ENCODE measurements at places on chromosomes 3 and 15. TPM values are rescaled to one million over a fixed set of nuclear protein-coding genes. Genes with fewer than 3 reads are reported as not detected.

DNA sequence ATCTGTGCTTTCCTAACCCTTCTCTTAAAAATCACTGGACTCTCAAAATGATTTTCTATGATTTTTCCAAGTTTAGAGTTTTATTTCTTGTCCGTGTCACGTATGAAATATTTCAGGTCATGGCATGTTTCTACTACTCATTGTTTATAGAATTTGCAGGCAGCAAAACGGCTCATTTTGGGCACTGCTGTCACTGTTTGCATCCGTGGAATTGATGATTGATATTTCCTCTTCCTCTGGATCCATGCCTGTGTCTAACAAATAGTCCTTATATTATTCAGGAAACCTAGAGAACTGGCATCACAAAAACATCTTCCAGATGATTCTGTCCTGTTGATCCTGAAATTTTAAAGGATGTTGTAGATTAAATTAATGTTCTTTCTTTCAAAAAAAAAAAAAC, 47.6 kb downstream of the LARS2 start:
- DNase-seq: no peak

The MED12L gene
- 0.43 TPM for total RNA-seq

The THAP10 gene
- total RNA-seq: 3.1 TPM

The FSD2 gene
- not detected for total RNA-seq

The RYR3 gene
- 3.1 TPM for total RNA-seq

The CLEC3B gene
- 130 TPM for total RNA-seq

The SCAANT1 gene
- total RNA-seq: not detected

- DNase-seq: no peak
Measured at GRCh38 chr3:100386437-100387074, 14.3 kb downstream of the TOMM70 start.

The COL8A1 gene
- total RNA-seq: 459 TPM

- no peak for DNase-seq
Measured at GRCh38 chr3:130692455-130692854, 54.2 kb downstream of the PIK3R4 start.

GRCh38 chr3:110815008-110815583, 256.5 kb upstream of the NECTIN3 start:
- no peak for DNase-seq

DNA sequence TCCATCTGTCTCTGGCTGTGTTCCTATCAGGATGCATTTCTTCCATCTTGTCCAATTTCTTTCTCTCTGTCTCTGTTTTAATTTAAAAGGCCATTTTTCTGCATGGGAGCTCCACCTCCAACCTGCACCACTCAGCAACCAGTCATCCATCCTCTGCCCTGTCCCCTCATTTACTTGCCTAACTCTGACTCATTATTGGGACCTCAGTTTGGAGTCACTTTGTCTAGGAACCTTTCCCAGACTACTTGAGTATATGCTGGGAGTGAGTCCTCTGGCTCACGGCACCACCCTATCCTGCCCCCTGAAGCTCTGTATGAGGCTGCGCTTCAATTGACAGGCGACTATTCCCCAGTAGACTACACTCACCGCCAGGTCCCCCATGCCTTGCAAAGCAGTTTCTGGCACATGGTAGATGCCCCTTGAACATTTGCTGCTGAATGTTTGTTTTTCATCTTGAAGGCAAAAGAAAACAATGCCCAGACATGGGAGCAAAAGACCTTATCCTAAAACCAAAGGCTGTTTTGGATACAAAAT, 513.3 kb upstream of the CFAP20DC start:
- DNase-seq: no peak

The PLOD2 gene
- total RNA-seq: 41.3 TPM

GRCh38 chr3:111648991-111649579, 53.9 kb upstream of the ZBED2 start:
- no peak for DNase-seq

GRCh38 chr3:194270627-194271459, 80.3 kb downstream of the CPN2 start:
- DNase-seq: peak; percentile 94

The GRK7 gene
- total RNA-seq: not detected

DNA sequence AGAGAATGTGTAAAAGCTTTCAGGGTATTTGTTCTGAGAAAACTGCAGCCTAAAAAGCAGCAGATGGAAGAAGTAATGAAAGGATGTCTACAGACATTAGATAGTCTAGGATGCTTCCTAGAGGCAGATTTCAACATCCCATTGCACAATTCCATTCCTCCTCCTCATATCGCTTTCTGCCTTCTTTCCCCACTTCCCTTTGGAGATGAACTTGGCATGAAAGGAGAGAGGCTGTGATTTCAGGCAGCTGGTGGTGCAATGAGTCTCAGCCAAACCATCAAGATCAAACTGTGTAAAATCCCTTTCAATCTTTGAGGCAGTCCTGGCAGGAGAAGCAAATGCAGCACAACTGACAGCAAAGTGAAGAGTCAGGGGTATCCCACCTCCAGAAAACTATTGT, 438.7 kb upstream of the KCNMB2 start:
- no peak for DNase-seq

The ANKRD34C gene
- not detected for total RNA-seq

- no peak for DNase-seq
Measured at GRCh38 chr15:52303093-52303772, 7.6 kb upstream of the MYO5C start.

DNA sequence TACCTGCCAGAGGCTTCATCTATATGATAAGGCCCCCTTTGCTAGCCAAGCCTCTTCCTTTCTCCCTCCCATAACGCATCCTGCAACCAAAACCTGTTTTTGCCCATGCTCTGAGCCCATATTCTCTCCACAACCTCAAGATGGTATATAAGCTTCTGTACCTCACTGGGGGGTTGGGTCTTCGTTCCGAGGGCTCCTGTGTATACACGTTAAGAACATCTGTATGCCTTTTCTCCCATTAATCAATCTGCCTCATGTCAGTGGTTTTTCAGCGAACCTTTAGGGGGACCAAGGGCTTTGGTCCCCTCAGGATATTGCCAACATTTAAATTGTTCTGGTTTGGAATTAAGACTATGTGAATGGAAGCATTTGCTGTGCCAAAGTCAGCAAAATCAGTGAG, 168.0 kb downstream of the PEX5L start:
- DNase-seq: no peak

DNA sequence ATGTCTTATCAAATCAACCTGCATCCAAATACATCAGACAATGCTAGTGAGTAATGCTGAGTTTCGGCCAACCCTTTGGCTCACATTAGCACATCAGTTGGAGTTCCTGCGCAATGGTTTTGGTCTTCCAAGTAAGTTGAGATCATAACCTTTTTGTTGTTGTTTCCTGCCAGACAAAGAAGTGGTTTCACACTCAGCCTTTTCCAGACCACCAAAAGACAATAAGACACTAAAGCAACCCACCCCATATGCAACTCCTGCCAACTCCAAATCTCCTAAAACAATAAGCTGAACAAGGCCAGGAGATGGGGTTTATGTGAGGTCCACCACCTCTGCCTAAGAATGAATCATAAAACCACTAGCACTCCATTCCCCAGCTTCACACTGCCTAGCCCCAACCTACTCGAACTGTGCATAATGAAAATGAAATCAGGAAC, 177.0 kb downstream of the ERC2 start:
- DNase-seq: no peak

GRCh38 chr3:127911421-127911931, 3.6 kb upstream of the KBTBD12 start:
- DNase-seq: no peak

GRCh38 chr3:14156843-14157561, 21.4 kb downstream of the XPC start:
- no peak for DNase-seq

The GATA2 gene
- total RNA-seq: 56.0 TPM

DNA sequence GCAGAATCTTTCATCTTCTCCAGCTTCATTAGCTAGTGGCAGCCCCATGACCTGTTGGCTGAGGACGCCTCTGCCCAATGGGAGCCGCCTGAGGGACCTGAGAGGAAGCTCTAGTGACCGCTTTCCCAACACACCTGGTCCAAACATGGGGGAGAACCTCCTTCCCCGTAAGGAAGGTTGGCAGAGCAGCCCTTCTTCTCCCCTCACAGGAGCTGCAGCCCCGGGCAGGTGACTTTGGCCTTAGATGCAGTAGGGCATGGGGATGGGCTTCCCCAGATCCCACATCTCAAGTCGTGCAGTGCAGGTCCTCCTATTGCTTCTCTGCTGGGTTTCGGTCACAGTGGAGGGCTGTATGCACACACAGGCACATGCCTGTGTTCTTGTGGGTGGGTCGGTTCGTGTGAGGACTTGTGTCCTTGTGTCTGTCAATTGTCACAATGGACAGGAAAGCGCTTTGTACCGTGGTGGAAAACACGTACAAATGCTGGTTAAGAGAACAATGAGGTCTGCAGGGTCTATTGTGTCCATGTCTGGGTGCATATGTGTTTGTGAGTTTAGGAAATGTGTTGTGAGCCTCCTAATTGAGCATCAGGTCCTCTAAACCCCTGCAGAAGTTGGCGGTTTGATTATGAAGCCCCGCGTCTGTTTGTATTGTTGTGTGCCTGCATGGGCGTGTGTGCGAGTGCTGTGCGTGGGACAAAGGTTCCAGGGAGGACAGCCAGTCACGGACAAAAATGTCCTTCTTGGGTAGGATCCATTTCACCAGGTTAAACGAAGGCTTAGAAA, 1.4 kb downstream of the ISLR2 start:
- DNase-seq: no peak

The NISCH gene
- 58.3 TPM for total RNA-seq

- no peak for DNase-seq
Measured at GRCh38 chr3:149227591-149228268, 6.1 kb upstream of the CP start.

DNA sequence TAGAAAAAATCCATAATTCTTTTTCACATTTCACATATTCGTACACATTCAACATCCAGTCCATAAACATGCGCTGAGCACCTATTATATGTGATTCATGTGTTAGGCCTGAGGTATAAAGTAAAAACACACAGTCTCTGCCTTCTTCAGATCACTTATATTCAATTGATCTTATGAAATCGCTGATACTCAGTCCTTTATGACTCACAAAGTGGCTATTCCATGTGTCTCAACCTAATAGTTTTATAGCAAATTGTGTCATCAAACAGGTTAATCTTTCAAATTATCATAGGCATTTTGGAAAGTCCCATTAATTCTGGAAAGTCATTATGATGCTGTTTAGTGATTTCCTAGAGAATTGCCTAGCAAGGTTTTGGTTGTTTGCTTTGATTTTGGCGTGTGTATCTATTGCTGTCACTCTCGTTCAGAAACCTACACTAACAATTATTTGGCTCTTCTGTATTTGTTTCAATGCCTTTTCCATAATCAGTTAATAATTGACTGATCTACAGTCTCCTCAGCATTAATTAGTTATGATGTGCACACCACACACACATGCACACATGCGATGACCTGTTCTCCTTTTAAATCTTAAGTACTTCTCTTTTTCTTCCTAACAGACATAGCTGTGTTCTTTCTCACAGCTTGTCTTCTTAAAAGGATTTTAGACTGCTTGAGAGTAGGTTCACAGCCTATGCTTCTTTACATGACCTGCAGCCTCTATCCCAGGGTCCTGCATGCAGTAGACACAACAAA, 353.1 kb downstream of the MECOM start:
- DNase-seq: no peak

DNA sequence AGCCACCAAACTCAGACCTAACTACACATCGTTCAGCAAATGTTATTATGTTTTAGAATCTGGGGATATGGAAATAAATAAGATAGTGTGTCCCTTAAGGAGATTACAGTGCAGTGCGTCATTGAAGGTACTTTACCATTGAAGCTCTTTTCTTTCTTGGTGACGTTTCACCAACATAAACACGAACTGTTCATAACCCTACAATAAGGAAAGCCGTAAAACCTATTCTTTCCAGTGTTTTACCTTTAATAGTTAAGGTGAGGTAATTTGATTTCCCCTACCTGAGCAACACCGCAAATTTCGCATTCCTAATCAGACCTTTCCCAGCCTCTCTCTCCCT, 826 bp downstream of the CCDC66 start:
- no peak for DNase-seq

The C3orf22 gene
- not detected for total RNA-seq

DNA sequence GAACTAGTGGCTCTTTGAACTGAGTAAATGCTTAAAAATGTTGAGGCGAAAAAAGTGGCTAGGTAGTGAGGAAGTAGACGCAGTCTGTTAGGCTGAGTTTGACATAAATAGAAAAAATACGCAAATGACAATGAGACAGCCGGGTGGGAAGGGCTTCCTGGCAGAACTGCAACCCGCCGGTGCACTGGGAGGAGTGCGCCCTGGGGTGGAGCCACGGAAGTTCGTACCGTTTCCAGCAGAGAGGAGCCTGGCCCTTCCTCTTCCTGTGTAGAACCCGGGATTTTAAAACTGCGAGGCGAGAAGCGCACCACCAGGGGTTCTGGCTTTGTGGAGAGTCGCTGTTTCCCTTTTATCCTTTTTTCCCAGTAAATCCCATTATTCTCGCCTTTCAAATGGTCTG, 602.6 kb downstream of the PYDC2 start:
- no peak for DNase-seq

DNA sequence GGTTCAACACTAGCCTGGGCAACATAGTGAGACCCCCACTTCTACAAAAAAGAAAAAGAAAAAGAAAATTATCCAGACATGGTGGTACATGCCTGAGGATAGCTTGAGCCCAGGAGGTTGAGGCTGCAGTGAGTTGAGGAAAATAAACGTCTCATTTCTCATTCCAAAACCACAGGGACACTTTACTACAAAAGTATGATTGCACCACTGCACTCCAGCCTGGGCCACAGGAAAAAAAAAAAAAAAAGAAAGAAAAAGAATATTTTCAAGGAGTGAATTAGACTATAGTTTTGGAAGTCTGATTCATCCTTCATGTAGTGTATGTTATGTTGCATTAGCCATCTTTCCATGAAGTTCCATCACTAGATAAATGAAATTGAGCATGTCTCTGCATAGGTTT, 149.5 kb upstream of the THBS1 start:
- DNase-seq: no peak

- no peak for DNase-seq
Measured at GRCh38 chr15:71611553-71612396, 198.6 kb upstream of the NR2E3 start.

DNA sequence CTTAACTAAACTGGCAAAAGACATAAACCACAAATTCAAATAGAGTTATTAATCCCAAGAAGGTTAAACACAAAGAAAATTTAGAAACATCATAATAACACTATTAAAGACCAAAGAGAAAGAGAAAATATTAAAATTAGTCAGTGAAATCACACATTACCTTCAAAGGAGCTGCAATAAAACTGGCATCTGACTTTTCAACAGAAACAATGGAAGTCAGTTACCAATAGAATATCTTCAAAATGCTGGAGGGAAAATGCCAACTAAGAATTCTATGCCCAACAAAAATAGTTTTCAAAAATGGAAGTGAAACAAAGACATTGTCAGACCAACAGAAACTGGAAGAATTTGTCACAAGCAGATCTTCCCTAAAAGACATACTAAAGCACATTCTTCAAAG, 68.7 kb upstream of the RNF7 start:
- DNase-seq: no peak

The HIGD2B gene
- total RNA-seq: not detected

The STAB1 gene
- 363 TPM for total RNA-seq

The GOLGA8M gene
- 0.75 TPM for total RNA-seq

The ARPIN gene
- total RNA-seq: 29.8 TPM

Measured in ascending aorta (tissue), 2 donors.